Peyer's patch (tissue), 4 donors: ENCODE measurements at places on chromosomes 5 and 9.

DNA sequence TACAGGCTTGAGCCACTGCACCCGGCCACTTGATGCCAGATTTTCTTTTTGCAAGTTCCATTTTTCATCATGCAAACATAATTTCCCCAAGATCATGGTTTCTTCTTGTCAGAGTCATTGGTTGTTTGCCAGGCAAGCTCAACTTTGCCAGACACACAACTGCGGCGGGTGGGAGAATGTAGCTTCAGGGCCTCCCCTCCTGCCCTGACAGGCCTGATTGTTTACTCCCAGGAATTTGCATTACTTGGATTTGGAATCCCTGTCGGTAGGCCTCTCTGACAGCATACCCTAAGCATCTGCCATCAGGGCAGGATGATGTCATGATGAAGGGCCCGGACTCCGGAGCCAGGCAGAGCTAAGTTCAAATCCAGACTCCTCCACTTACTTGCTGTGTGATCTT is 15.1 kb downstream of the RPS14 start:
- DNase-seq, result no peak

- DNase-seq, result no peak
Measured at GRCh38 chr9:24846248-24846912, 300.7 kb upstream of the IZUMO3 start.

GRCh38 chr9:83962165-83962564 is 17.9 kb downstream of the HNRNPK start:
- DNase-seq, result no peak

GRCh38 chr9:131475111-131475955 is 27.4 kb upstream of the POMT1 start:
- peak; percentile 39 for DNase-seq

DNA sequence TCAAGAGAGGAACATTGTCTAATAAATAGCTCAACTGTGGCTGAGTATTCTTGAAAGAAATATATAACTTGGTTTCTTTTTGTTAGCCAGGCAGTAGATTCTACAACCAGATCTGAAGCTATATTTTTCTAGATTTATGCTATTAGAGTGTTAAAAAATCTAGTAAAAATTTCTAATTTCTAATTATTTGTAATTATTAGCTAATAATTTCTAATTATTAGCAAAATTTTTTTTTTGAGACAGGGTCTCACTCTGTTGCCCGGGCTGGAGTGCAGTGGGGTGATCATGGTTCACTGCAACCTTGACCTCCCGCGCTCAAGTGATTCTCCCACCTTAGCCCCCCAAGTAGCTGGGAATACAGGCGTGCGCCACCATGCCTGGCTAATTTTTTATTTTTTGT is 2.8 kb downstream of the RAD17 start:
- no peak for DNase-seq

- DNase-seq, result no peak
Measured at GRCh38 chr5:5751987-5752386, 329.5 kb downstream of the ICE1 start.

DNA sequence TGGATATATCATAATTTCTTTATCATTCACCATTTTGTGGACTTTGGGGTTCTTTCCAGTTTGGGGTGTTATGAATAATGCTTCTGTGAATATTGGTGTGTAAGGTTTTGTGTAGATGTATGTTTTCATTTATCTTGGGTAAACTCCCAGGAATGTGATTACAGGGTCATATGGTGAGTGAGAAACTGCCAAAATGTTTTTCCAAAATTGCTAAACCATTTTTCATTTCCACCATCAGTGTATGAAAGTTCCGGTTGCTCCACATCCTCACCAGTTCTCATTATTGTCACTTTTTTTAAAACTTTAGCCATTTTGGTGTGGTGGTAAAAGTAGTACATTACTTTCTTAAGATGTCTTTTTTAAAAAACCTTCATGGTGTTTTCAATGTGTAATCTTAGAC is 152.9 kb downstream of the NIPBL start:
- DNase-seq, result no peak

DNA sequence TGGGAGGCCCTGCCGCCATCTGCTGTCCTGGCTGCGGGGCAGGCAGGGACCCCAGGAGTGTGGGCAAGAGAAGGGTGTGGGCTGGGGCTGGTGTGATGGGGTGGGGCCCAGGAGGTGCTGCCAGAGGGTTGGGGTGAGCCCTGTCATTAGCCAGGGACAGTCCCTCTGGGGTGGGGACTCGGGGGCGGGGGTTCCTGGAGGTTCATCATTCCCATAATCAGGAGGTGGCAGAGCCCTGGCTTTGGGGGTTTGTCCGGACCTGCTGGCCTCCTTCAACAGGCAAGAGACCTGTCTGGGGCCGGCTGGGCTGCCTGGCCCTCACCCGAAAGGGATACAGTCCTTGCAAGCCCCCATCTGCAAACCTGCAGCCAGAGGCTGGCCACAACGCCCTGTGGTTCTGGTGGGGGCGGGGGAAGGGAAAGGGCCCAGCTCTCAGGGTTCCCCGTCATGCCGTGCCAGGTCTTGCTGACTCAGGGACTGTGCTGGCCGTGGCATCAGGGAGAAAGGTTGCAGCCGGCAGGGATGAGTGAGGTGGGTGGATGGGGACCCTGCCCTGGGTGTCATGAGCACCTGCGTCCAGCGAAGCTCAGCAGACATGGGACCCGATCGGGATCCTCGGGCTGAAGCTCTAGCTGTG is 65.2 kb downstream of the MRPL36 start:
- no peak for DNase-seq

DNA sequence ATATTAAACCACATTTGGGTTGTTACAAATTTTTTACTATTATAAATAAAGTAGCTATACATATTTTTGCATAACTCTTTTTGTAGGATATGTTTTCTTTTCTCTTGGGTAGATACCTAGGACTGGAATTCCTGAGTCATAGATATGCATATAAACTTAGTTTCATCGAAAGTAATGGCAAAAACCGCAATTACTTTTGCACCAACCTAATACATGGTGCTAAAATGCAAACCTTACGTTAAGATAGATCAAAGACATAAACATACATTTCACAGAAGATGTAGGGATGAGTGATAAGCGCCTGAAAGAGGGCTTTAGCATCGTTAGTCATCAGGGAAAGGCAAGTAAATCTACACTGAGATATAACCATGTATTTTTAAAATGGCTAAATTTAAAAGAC is 178.4 kb upstream of the EFNA5 start:
- no peak for DNase-seq

GRCh38 chr9:91359083-91359482 is 2.6 kb downstream of the AUH start:
- no peak for DNase-seq

GRCh38 chr5:163347671-163348070 is 89.7 kb upstream of the CCNG1 start:
- DNase-seq, result no peak

- DNase-seq, result no peak
Measured at GRCh38 chr9:15834541-15834940, 281.7 kb downstream of the CCDC171 start.

DNA sequence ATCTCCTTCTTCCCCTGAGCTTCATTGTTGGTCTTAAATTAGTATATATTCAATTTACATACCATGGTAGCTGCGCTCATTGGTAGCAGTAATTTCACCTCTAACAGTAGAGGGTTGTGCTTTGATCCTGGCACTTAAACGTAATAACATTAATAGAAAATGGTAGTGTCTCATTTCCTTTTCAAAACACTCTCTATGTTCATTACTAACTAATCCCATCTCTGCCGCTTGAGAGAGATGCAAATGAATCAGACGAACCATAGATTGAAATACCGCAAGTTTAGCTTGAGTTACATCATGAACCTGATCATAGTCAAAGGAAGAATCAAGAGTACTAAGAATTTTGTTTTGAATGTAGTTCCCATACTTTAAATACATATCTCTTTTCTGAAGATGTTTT is 2.2 kb downstream of the THBS4 start:
- DNase-seq, result no peak

DNA sequence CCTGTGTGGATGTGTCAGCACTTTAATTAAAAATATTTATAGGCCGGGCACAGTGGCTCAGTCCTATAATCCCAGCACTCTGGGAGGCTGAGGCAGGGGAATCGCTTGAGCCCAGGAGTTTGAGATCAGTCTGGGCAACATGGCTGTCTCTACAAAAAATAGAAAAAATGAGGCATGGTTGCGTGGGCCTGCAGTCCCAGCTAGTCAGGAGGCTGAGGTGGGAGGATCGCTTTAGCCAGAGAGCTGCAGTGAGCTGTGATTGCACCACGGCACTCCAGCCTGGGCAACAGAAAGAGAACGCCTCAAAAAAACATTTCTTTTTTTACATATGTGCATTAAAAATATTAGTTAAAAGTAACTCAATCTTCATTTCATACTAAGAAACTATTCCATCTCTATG is 6.2 kb downstream of the TBC1D9B start:
- DNase-seq, result no peak

DNA sequence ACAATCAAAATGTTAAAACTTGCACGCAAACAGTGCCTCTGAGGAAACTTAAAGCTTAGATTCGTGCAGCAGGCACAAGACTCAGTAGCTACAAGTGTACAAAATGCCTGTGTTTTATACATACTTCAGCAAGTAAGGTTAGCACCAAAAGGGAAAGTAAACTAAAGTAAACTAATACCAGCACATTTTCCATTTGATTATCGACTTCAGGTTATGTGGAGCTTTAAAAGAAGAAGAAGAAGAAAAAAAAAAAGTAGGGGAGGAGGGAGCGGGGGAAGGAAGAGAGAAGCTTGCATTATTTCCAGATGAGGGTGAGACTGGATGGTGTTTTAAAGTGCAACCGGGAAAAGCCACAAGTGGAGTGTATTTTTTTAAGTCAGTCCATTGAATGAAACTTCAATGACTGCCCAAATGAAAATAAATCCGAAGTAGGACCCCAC is 596 bp upstream of the ADAMTS6 start:
- DNase-seq, result no peak
